Endodermal cell (in vitro differentiated cells): ENCODE measurements at places on chromosomes 7 and 10. TPM values are rescaled to one million over a fixed set of nuclear protein-coding genes. Genes with fewer than 3 reads are reported as not detected.

DNA sequence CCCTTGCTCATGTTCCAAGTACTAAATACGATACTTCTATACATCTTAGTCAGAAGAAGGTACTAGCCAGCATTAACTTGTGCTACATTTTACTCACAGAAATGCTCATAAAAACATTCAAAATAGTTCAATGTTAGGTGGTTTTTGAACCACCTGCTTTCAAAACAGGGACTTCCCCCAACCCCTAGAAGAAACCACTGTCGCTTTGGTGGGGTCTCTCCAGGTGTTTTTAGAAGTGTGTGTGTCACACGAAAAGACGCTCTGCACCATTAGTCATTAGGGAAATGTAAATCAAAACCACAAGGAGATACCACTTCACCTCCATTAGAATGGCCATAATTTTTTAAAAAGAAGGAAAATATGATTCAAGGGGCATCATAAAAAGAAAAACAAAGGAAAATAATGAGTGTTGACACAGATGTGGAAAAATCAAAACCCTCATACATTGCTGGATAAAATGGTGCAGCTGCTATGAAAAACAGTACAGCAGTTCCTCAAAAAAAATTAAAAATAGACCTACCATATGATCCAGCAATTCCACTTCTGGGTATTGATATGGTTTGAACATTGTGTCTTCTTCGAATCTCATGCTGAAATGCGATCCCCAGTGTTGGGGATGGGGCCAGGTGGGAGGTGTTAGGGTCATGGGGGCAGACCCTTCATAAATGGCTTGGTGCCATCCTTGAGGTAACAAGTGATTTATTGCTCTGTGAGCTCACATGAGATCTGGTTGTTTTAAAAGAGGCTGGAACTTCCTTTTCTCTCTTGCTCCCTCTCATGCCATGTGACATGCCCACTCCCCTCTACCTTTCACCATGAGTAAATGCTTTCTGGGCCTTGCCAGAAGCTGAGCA lies 74.2 kb downstream of the MALSU1 start:
- no peak for DNase-seq

The IMMP2L gene
- 17.4 and 17.7 TPM in 2 replicates for total RNA-seq

GRCh38 chr7:115300231-115300870 lies 378.5 kb downstream of the MDFIC start:
- DNase-seq: no peak

DNA sequence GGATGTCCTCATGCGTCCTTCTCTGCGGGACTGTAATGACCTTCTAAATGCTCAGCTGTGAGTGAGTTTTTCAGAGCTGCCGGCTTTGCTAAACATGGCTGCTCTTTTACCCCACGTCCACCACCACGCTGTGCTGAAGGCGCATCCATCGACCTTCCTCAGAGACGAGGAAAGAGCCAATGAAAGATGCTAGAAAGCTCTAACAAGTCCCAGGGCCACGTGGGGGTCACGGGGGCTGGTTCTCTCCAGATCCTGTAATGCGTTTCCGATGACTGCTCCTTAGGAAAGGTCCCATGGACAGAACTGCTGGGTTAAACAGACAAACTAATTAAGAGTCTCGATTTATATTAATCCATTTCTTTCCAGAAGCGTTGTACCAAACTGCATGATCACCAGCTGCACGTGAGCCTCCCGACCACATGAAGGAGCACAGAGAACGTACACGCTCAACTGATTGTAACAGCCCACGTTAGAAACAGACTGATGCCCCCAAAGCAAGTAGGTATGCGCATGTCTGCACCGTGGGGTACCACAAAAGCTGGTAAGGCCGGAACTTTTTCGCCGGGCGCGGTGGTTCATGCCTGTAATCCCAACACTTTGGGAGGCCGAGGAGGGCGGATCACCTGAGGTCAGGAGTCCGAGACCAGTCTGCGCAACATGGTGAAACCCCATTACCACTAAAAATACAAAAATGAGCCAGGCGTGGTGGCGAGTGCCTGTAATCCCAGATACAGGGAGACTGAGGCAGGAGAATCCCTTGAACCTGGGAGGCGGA lies 109.6 kb downstream of the TCERG1L start:
- DNase-seq: peak; percentile 18

GRCh38 chr10:124508070-124508667 lies 46.5 kb downstream of the LHPP start:
- DNase-seq: peak; percentile 39

- DNase-seq: no peak
These were observed 39.0 kb downstream of the RAB11FIP2 start for GRCh38 chr10:118007773-118008172.

The UBE2D1 gene
- total RNA-seq: 16.1 to 33.0 TPM (median 28.4 TPM) in 3 replicates

The MYPN gene
- total RNA-seq: not detected in 3 replicates

The CDC14C gene
- total RNA-seq: not detected in 3 replicates

- no peak for DNase-seq
These were observed 2.1 kb upstream of the GUSB start for GRCh38 chr7:65983965-65984658.

DNA sequence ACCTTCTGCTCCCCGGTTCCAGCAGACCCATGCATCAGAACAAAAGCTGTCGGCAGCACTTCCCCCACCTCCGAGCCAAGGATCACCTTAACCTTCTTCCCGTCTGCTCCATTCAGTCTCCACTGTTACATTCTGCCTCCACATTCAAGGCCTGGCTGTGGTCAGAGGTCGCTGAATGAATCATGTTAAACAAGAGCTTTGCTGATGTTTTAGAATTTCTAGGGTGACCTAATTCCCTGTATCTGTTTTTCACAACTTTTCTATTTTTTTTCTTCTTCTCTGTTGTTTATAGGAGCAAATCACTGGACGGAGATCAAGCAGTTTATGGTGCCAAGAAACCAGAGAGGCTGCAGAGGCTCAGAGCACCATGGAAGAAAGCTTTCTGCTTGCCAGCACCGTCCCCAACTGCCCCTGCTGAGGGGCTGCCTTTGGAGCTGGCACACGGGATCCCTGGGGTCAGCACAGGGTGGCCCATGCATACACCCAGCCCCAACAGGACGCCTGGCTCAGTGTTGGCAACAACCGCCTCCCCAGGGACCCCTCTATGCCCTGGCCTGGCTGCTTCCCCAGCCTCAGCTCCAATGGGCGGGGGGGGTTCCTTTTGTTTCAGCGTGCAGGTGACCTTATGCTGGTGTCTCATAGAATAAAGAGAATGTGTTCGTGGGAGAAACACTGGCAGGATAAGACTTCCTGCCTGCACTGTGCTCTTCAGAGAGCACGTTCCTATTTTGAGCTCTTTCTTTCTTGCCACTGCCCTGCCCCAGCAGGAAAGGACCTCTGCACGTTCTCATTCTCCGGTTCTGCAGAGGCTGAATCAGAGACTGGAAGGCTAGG lies 182.7 kb upstream of the LYZL2 start:
- no peak for DNase-seq

DNA sequence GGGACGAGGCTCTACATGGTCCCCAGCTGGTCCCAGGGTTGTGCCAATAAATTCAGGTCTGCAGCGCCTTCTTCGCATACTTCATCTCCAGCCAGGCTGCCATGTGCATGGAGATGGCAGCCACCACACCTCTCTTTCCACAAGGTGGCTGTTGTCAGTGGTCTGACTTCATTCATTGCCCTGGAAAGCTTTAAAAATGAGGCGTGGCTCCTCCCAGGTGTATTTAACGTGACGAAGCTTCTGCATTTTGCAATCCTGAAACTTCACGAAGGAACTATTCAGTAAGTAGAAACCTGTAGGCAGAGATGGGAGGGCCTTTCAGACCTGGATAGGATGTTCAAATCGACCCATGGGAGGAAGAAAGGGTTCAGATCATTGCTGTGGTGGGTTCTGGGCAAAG lies 53.7 kb downstream of the PFKFB3 start:
- DNase-seq: no peak

- no peak for DNase-seq
These were observed 98.9 kb downstream of the LHPP start for GRCh38 chr10:124560377-124561105.

The HOXA2 gene
- not detected in 2 replicates for total RNA-seq

- no peak for DNase-seq
These were observed 2.9 kb downstream of the CYTH3 start for GRCh38 chr7:6269527-6269926.

The NIPSNAP2 gene
- total RNA-seq: 62.2 to 66.4 TPM (median 63.5 TPM) in 3 replicates

DNA sequence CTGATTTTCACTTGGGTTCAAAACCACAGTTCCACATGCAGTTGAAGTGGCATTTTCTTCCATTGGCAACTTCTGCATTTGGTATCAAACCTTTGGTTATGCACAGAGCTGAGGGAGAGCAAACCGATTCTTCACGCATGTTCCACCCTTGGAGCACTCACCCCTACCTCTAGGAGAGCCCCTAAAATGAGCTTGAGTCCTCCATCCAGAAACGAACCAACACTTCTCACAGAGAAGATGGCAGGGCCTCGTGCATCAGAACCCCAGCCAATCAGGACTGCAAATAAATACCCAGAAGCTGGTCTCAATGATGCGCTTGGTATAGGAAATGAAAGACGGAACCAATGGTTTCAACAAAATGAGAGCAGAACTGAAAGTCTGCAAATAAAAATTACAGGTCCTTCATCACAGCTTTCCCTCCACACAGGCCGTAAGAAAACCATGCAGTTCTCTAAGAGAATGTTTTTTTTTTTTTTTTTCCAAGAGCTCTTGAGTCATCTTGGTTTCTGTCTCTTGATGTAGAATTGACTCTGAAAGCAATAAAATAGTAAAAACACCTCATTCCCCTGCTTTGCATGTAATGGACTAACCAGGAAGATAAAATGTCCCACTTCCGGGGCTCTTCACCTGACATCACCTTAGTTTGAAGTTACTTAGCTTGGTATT lies 23.9 kb downstream of the KLF6 start:
- DNase-seq: peak; percentile 27

GRCh38 chr7:101744588-101744987 lies 72.8 kb upstream of the CUX1 start:
- DNase-seq: peak; percentile 64

GRCh38 chr7:11934796-11935195 lies 102.8 kb upstream of the THSD7A start:
- no peak for DNase-seq

The PDE1C gene
- total RNA-seq: 0.32 to 0.96 TPM (median 0.60 TPM) in 3 replicates

GRCh38 chr7:110801502-110801901 lies 289.4 kb upstream of the LRRN3 start:
- no peak for DNase-seq

The EGFR gene
- total RNA-seq: 2.7 to 5.8 TPM (median 5.6 TPM) in 3 replicates

DNA sequence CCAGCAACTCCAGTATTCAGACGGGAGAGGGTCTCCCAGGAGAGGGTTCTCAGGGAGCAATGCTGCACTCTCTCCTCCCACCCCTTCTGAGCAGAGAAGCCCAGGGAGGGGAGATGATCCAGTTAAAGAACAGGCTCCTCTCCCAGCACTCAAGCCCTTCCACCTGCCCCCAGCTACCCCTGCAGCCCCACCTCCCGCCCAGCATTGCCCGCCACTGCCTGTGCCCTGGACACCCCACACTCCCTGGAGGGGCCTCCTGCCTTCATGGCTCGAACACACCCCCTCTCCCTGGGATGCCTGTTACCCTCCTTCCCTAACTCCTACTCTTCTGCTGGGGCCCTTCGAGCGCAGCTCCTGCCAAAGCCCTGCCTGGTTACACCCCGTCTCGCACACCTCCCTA lies 66.8 kb downstream of the ELFN1 start:
- DNase-seq: no peak
